Thymus (tissue), 14 donors: ENCODE measurements at places on chromosomes 5 and 9. TPM values are rescaled to one million over a fixed set of nuclear protein-coding genes. Genes with fewer than 3 reads are reported as not detected.

GRCh38 chr9:112050544-112051475 lies 124.3 kb downstream of the SUSD1 start:
- no peak for DNase-seq

- no peak for DNase-seq
Observed at GRCh38 chr5:158049459-158049858, 190.5 kb upstream of the CLINT1 start.

DNA sequence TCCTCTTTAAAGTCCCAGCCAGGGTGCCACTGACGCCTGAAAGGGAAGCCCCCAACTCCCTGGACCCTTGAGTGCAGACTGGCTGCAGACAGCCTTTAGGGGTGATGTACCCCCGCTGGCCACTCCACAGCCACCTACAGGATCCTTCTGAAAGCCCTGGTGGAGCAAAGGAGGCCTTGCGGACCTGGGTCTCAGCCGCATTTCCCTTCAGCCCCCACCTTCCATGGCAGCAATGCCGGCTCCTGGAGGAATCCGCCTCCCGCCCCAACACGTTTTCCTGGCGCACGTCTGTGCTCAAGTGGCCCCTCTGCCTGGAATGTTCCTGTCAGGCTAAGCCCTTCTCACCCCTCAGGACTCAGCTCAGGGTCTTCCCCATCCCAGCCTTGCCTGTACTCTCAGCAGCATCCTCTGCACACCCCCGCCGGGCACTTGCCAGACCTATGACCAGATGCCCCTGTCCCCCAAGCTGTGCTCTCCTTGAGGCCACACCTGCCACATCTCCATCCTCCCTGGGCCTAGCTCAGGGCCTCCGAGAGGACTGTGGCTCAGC lies 134.1 kb upstream of the RAPGEF1 start:
- no peak for DNase-seq

DNA sequence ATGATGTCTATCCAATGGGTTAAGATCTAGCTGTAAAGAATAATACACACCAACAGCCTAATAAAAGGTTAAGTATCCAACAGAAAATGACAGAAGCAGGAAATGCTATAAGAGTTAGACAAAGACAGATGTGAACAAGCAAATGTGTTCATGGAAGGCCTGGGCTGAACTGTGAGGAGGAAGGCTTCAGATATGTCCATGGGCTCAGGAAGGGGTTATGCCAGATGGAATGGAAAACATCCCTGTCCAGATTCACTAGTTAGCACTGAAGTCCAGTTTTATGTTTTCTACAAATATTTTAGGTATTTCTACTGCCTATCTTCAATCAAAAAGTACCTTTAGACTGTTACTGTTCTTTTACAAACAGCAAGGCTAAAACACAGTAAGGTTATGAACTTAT lies 27.1 kb downstream of the ERAP1 start:
- DNase-seq = no peak

DNA sequence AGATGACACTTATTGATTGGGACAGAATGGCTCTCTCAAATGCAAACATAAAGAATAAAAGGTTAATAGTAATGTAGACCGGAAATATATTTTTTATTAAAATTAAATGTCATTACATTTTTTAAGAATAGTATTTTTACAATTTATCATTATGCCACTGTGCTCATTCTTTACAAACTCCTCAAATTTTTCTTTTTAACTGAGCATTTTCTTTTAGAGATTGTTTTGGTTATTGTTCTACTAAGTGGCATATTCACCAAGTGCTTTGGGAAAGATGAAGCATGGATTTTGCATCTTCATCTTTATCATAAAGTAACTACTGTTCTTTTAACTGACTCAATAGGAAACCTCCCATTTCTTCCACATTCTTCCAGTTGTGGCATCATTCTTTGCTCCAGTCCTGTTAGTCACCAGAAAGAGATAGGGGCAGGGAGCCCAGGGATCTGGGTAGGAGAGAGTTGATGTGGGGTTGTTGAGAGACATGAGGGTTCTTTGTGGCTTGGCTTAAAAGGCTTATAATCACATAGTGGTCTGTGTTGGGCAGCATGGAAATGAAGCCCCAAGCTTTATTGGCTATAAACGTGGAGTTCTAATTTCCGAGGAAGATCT lies 69.8 kb downstream of the SYK start:
- DNase-seq = no peak

GRCh38 chr9:20940447-20941173 lies 90.8 kb downstream of the HACD4 start:
- DNase-seq = no peak

DNA sequence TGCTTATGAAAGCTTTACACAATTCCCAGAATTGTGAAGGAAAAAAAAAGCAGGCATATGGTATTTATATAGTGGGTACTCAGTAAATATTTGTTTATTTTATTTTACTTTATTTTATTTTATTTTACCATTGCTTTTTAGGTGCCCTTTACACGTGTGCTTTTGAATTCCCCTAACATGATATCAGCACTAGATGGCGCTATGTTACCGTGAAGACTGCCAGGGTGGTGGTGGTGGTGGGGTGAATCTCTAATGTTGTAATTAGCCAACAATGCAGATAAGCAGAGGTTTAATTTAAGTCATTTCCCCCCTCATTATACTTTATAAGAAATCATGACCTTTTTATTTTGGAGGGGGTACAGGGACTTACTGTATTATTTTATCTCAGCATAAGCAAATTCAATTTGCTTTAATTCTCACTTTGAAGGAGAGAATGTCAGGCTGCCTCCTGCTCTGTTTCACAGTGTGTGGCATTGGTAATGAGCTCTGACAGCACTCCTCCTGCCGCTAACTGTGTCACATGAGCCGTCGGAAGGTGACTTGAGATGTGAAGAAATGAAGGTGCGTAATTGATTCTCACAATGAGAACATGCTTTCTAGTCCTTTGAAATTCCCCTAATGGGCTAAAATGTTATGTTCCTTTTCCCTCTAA lies 165.6 kb downstream of the YTHDC2 start:
- DNase-seq = peak; percentile 20

DNA sequence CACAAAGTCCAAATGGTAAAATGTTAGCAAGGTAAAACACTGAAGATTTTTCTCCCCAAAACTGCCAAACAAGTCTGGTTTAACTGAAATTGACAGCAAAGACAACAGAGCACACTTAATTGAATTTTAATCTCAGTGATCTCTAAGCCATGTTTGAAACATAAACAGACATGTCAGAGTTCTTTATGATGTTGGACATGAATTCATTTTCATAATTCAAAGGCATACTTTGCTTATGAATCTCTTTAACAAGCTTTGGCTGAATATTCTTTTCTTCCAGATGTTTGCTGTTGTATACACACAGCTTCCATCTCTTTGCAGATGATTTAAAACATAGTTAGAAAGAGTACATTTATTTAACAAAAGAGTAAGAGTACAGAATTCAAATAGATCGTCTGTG lies 509.1 kb downstream of the RAB3C start:
- DNase-seq = no peak

- no peak for DNase-seq
Observed at GRCh38 chr5:90356622-90357021, 52.9 kb downstream of the CETN3 start.

DNA sequence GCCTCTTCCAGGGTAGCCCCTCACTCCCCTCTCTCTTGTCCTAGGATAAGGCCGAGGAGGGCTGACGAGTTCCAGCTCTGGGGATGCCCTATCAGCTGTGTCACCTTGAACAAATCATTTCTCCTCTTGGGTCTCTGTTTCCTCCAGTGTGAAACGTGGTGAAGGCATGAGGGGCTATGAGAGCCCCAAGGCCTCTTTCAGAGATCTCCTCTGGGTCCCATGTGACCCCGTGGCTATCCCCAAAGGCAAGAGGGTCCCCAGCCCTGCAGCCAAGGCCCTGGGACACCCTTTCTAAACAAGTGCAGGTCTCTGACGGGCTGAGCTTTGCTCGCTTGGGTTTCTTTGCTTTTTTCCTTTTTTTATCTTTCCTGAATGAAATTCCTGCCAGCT lies 25.5 kb upstream of the SPTLC1 start:
- no peak for DNase-seq

DNA sequence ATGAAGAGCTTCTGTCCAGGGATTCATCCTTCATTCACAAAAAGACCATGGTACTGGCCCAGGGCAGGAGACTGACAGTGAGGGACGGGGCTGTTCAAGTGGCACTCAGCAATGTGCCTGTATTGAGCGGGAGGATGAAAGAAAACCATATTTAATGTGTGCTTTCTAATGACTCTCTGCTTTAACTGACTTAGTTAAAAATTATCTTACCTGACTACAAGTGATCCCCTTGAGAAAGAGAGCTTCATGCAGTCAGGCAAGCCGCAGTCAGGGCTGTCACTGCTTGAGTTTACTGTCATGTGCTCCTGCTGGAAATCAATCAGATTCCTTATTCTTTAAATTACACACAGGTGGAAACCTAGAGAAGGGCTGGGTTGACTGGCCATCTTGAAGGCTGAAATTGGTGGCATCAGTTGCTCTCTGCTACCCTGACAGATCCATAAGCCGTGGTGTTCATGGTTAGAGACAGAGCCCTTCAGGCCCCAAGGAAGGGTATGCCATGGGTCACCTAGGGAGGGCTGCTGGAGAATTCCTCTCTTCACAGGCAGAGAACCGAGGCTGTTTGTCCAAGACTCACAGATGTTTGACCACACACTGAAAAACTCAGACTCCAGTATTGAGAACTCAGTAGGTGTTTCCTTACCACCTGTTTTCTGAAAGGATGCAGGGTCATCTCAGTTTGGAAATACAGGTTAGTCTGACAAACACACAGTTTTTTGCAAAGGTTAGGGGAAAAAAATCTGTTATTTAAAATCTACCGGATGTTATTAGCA lies 70.9 kb downstream of the TRIO start:
- no peak for DNase-seq

RUSC2 gene
- 1.0 TPM for total RNA-seq

CYFIP2 gene
- 98.9 TPM for total RNA-seq

DRD1 gene
- 0.80 TPM for total RNA-seq

GGTA1 gene
- total RNA-seq = 7.9 TPM

CARD6 gene
- total RNA-seq = 3.4 TPM

DOCK8 gene
- 54.5 TPM for total RNA-seq

AK6 gene
- total RNA-seq = 76.5 TPM
